Peyer's patch (tissue), 4 donors: ENCODE measurements at places on chromosomes 5 and 9. TPM values are rescaled to one million over a fixed set of nuclear protein-coding genes. Genes with fewer than 3 reads are reported as not detected.
A peak's percentile ranks its signal among the peaks of the same experiment; 100 is the strongest.

DNA sequence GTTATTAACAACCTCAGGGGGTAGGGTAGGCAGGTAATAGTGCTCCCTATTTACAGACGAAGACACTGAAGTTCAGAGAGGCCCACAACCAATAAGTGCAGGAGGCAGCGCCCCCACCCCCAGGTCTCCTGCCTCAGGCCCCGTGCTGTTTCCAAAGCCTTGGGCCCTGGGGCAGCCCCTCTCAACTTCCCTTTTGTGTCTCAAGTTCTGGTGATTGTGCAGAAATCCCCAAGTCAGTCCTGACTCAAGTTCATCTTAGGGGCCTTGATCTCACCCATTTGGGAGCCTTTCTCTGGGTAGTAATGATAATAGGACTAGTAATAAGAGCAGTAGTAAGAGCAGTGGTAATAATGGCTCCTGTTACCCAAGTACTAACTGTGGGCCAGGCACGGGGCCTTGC, 35.5 kb upstream of the ASS1 start:
- H3K4me1 ChIP-seq: no peaks in the 10 kb centered on the region
- H3K27ac ChIP-seq: no peak overlapping the region
- no peaks in the 10 kb centered on the region for H3K27me3 ChIP-seq
- DNase-seq: no peak

DNA sequence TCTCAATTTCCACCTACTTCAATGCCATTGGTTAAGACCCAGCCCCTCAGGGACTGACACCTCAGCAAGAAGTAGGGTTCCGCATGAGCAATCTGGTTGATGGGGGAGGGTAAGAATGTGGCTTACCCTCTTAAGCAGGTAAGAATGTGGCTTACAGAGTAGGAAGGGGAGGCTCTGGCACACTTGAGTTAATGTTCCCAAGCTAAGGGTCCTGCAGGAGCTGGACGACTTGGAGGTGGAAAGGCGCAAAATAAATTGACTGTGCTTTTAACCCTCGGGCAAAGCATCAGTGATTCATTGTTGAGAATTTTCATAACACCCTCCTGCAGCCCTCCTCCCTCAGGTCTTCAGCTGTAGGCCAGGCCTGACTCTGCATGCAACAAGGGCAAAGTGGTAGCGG, 24.9 kb upstream of the ADRA1B start:
- H3K4me3 ChIP-seq: no peak overlapping the region
- H3K4me1 ChIP-seq: no peaks in the 10 kb centered on the region
- no peaks in the 10 kb centered on the region for H3K27me3 ChIP-seq
- no peak for DNase-seq
- no peaks in the 10 kb centered on the region for H3K36me3 ChIP-seq

DNA sequence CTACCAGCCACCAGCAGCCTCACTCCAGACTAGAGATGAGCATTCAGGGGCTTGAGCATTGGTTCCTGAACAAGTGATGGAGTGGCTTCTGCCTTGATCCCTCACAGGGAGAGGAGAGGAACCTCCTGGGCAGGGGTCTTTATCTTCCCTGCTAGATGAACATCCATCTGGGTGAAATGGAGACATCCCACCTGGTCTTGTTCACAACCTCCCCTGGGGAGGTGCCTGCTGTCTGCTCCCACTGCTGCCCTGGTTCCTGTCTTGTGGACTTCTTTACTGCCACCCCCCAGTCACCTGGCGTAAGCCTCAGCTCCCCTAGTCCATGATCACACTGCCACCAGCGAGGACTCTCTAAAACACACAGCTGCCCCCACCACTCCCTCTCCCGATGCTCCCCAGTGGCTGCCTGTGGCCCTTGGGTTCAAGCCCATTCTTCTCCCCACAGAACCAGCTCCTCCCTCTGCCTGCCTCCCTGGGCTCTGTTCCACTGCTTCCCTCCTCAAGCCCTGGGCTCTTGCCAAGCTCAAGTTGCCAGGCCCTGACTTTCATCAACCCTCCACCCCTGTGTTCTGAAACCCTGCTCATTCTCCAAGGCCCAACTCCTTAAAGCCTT, 51.5 kb downstream of the COL15A1 start:
- no peaks in the 10 kb centered on the region for H3K27me3 ChIP-seq
- no peak overlapping the region for H3K27ac ChIP-seq
- DNase-seq: no peak
- no peak overlapping the region for H3K4me3 ChIP-seq

GRCh38 chr9:86945728-86946200, 1.5 kb downstream of the GAS1 start:
- no peaks in the 10 kb centered on the region for H3K4me1 ChIP-seq
- no peaks in the 10 kb centered on the region for H3K27me3 ChIP-seq
- H3K4me3 ChIP-seq: peak overlapping the region; percentile 76
- H3K27ac ChIP-seq: peak overlapping the region; percentile 52
- no peaks in the 10 kb centered on the region for H3K36me3 ChIP-seq

DNA sequence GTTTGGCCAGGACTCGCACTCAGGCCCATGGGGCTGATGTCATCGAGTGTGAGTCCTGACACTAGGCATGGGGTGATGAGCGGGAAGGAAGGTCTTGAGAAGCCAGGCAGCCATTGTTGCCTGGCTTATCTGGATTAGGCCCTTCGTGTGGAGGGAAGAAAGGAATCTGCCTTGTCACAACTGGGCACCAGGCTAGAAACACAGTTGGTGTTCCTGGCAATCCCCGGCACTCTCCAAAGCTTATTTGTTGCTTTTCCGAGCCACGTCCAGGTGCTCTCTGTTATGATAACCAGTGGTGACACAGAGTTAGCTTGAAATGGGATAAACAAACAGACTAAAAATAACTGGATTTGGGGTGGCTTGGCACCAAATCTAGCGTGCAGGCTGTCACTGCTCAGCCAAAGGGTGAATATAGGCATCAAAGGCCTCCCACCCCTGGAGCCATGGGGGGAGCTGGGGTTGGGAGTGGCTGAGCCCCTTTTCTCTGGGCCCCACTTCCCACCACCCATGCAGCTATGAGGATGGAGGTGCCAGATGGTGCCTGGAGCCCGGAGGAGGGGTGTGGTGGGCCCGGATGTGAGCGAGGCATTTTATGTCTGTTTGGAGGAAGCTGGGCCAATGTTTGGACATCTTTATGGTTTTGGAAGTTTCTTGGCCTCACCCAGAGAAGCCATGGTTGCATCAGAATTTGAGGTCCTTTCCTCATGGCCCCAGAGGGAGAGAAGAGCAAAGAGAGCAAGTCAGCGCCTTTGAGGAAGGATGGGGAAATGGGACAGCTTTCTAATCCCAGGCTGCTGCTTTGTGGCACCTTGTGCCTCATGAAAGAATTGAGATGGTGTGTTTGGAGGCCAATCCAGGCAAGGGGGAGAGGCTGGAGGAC, 98.0 kb upstream of the PITX1 start:
- peaks cover 4% of the 10 kb centered on the region for H3K4me1 ChIP-seq
- H3K4me3 ChIP-seq: no peak overlapping the region
- H3K27ac ChIP-seq: peak overlapping the region; percentile 1

DNA sequence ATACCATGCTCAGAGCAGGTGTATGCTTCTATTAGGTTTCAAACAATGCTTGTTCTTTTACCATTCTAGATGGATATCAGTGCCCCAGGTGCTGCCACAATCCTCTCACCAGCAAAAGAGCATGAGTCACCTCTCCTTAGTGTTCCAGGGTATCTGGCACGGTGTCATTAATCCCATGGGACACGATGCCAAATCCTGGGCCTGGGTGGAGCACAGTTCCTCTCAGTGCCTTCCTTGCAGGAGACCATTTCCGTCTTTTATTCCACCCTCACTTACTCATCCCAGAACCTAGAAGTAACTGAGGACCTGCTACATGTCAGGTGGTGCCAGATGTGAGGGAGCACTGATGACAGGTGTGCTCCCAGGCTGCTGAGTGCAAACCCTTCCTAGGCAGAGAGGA, 1.3 kb upstream of the OR13J1 start:
- H3K4me1 ChIP-seq: no peaks in the 10 kb centered on the region
- H3K27me3 ChIP-seq: no peaks in the 10 kb centered on the region
- no peak for DNase-seq
- no peaks in the 10 kb centered on the region for H3K36me3 ChIP-seq
- H3K4me3 ChIP-seq: no peak overlapping the region
- H3K27ac ChIP-seq: no peak overlapping the region

DNA sequence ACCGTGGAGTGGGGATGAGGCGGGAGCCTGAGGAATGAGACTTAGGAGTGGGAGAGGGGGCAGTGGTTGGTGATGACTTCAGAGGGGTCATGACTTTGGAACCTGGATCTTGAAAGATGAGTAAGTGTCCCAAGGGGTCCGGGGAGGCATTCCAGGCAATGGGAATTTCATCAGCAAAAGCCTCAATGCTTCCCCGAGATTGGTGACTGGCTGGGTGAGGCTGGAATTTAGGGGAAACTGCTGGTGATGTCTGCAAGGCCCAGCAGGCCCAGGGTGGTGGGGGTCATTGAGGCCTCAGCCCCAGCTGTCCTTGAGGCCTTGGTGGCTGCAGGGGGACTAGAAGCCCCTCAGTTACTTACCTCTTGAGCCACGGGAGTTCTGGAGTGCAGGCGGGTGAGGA, 7.5 kb downstream of the NDST1 start:
- peak overlapping the region; percentile 92 for H3K27ac ChIP-seq
- no peak for DNase-seq
- no peak overlapping the region for H3K4me3 ChIP-seq
- peaks cover 18% of the 10 kb centered on the region for H3K4me1 ChIP-seq
- H3K27me3 ChIP-seq: no peaks in the 10 kb centered on the region
- H3K36me3 ChIP-seq: peaks cover 8% of the 10 kb centered on the region

- DNase-seq: no peak
- no peaks in the 10 kb centered on the region for H3K36me3 ChIP-seq
- H3K27me3 ChIP-seq: no peaks in the 10 kb centered on the region
- H3K27ac ChIP-seq: no peak overlapping the region
Measured at GRCh38 chr5:8062521-8062920, 193.6 kb downstream of the MTRR start.

- no peak overlapping the region for H3K4me3 ChIP-seq
- H3K36me3 ChIP-seq: peaks cover 12% of the 10 kb centered on the region
- H3K27me3 ChIP-seq: no peaks in the 10 kb centered on the region
- peak overlapping the region; percentile 18 for H3K27ac ChIP-seq
- DNase-seq: no peak
Measured at GRCh38 chr9:137237759-137238726, 3.0 kb upstream of the TUBB4B start.

DNA sequence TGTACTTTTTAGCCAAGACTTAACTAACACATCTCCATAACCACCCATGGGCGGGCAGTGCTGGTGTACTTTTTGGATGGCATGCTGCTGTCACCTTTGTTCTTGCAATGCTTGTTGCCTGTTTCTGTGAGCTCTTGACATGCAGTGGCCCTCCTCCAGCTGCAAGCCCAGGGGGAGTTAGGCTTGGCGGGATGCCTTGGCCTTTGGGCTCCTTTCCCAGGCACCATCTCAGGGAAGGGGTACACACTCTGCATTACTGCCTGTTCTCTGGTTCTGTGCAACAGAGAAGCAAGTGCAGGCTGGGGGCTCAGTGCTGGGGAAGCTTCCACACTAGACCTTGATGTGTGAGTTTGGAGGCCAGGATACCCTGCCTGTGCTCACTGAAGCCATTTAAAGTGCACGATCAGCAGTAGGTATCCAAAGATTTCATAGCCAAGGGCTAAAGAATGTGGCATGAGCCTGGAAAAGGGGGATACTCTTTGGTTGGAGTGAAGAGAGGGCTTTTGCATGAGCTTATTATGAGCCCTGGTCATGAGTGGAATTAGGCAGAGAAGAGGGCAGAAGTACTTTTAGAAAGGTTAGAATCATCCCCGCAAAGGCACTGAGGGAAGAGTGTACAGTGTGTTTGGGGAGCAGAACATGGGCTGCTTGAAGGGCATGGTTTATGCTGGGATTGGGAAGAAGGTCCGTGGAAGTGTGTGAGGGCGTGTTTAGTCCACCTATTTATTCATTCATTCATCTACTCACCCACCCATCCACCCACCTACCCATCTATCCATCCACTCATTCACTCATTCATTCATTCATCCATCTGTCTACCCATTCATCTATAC, 22.5 kb downstream of the PSAT1 start:
- DNase-seq: no peak
- no peaks in the 10 kb centered on the region for H3K36me3 ChIP-seq
- H3K27me3 ChIP-seq: no peaks in the 10 kb centered on the region
- H3K4me3 ChIP-seq: no peak overlapping the region
- no peaks in the 10 kb centered on the region for H3K4me1 ChIP-seq

DNA sequence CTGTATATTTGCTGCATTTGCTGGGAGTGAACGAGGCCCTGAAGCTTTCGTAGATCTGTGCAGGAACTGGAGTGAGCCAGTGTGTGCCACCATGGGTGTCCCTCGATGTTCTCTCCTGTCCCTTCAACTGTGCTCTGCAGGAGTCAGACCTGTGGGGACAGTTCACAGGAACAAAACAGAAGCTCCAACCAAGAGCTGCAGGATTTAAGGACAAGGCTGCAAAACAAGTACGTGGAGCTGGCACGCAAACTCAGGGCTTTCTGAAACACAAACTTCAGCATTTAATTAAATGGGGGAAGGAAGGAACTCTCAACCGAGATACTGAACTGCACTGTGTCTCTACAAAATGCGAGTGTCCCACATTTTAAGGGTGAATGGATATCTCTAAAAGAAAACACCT, 24.2 kb downstream of the BASP1 start:
- H3K27me3 ChIP-seq: no peaks in the 10 kb centered on the region
- no peak for DNase-seq
- no peak overlapping the region for H3K4me3 ChIP-seq
- no peaks in the 10 kb centered on the region for H3K36me3 ChIP-seq
- H3K4me1 ChIP-seq: no peaks in the 10 kb centered on the region
- no peak overlapping the region for H3K27ac ChIP-seq

- H3K36me3 ChIP-seq: no peaks in the 10 kb centered on the region
- H3K4me3 ChIP-seq: no peak overlapping the region
- H3K27ac ChIP-seq: no peak overlapping the region
- no peaks in the 10 kb centered on the region for H3K4me1 ChIP-seq
- no peaks in the 10 kb centered on the region for H3K27me3 ChIP-seq
- DNase-seq: no peak
Measured at GRCh38 chr5:113087976-113088514, 111.4 kb downstream of the DCP2 start.

- no peaks in the 10 kb centered on the region for H3K27me3 ChIP-seq
- no peak overlapping the region for H3K4me3 ChIP-seq
- H3K4me1 ChIP-seq: no peaks in the 10 kb centered on the region
- no peak for DNase-seq
- H3K27ac ChIP-seq: no peak overlapping the region
Measured at GRCh38 chr9:134192951-134193731, 28.8 kb upstream of the RNU6ATAC start.

GRCh38 chr5:105917189-105917588, 1753.5 kb downstream of the EFNA5 start:
- H3K4me3 ChIP-seq: no peak overlapping the region
- H3K36me3 ChIP-seq: no peaks in the 10 kb centered on the region
- no peaks in the 10 kb centered on the region for H3K4me1 ChIP-seq
- no peak for DNase-seq
- no peak overlapping the region for H3K27ac ChIP-seq

Gene INSYN2B
- total RNA-seq: 2.5 TPM

Gene RNF14
- total RNA-seq: 37.8 TPM

Gene SLC6A18
- total RNA-seq: not detected
